ENCODE measurements at places on chromosomes 2 and 18.

- no peak for DNase-seq
Measured at GRCh38 chr18:12052866-12053265, 40.8 kb upstream of the ANKRD62 start.

DNA sequence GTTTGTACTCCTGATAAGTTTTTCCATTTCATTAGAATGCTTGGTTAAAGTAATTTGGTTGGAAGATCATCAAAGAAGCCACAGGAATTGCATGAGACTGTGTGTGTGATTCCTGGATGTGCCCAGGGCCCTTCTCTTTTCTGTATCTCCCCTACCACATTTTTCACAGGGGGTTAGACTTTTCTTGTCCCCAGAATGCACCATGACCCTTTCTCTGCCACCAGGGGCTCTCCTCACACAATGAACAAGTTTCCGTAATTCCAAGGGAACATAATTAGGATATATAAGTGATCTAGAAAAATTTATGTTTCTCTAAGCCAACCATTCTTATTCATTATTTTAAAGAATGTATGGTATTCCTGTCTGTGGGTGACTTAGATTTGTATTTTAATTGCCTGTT is 291.8 kb downstream of the NEDD4L start:
- DNase-seq: no peak

GRCh38 chr18:74412116-74412880 is 44.8 kb downstream of the DIPK1C start:
- no peak for DNase-seq

DNA sequence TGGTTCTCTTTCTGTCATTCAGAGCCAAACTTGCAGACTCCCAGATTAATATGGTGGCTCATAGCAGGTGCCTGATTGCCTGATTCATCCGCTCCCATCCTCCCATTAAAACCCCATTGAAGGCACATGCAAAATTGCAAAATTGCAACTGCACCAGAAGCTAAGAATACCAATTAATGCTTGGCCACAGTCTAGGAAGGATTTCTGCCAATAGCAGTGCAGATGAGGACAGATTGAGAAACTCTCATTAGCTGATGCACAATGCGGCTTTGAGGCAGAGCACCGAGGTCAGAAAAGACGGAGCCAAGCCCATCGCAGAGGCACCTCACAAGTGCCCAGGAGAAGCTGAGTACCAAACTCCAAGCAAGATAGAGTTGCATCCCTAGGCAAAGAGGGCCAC is 172.8 kb downstream of the ARL4C start:
- DNase-seq: no peak

DNA sequence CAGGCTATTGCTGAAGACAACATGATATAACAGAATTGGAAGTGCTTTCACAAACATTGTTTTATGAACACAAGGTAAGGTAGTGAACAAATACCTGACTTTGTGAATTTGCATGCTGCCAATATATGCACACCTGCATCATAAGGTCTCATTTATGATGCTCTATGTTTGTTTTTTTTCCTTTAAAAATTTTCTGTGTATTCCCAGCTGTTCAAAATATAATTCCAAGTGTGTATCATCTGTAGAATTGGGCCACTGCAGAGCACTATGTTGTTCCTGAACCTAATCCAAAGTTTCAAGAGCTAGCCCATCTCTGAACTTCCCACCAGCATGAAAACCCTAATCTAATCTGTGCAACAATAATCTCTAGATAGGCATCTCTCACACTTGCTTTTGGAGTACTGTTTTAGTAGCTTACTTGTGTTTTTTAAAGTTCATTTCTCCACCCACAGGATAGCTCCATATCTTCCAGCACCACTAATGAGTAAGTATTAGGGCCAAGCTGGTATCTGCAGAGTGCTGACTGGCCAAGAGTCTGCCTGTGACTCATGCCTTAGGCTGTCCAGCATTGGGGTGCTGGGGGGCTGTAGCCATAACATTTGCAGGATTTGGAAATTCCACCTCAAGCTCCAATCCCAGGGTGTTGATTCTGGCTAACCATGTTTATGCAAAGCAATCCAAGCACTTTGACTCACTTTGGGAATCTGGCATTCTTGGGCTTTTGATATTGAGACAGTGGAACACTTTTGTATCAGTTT is 208.2 kb upstream of the REV1 start:
- DNase-seq: no peak

DNA sequence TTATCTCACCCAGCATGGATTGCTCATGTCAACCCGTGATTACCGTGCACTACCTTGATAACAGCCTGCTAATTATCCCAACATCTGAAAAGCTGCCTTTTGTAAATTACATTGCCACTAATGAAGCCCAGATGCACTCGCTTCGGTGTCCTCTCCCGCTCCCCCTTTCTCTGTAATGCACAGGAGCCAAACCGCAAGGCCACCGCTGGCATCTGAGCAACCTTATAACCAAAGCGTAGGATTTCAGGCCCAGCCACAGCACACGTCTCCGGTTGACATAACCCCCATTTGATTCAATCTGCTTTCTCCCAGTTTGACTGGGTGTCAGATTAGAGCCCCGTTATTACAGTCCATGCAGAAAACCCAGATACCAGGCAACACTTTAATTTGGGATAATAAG is 341.2 kb downstream of the ALK start:
- no peak for DNase-seq

DNA sequence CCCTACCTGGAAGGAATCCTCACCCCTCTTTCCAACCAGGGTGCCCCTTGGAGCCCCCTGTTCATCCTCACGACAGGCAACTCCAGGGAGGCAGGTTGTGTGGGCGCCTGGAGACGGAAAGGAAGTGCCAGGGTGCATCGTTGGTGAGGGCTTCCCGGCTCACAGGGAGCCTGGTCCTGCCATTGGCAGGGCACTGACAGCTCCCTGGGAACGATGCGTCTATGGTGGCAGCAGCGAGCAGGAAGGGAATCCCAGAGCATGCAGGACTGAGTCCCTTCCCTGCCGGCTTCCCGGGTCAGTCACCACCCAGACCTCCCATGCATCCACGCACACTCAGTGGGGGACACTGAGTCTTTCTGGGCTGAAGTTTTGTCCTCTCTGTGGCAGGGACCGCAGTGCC is 117.6 kb downstream of the INHBB start:
- no peak for DNase-seq

DNA sequence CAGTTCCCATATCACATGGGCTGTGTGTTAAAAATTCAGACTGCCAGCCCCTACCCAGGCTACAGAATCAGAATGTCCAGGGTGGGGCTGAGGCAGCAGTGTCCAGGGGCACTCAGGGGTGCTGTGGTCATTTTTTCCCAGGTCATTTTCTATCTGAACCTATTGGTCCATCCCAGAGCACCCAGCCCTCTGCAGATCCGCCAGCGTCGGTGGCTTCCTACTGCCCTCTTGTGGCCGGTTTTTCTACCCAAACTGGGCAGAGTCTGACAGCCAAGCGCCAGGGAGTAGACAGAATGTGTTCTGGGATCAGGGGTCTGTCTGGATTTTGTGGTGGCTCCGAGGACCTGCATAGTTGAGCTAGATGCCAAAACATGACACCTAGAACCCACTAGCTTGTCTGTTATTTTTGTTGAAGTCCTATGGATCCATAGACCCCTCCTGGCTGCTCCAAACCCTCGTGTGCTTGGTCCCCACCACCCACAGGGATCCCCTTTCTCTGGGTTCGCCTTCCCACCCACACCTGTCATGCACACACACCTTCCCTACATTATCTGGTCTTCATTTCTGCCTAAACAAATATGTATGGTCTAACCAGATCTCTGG is 34.1 kb upstream of the RMDN2 start:
- peak; percentile 54 for DNase-seq

Measured in activated CD8-positive, alpha-beta memory T cell treated with anti-CD3 and anti-CD28 coated beads for 48 hours (primary cell).